ENCODE measurements at places on chromosomes 2 and 18.

- no peak for DNase-seq
Measured at GRCh38 chr2:54206596-54206995, 49.4 kb downstream of the TSPYL6 start.

DNA sequence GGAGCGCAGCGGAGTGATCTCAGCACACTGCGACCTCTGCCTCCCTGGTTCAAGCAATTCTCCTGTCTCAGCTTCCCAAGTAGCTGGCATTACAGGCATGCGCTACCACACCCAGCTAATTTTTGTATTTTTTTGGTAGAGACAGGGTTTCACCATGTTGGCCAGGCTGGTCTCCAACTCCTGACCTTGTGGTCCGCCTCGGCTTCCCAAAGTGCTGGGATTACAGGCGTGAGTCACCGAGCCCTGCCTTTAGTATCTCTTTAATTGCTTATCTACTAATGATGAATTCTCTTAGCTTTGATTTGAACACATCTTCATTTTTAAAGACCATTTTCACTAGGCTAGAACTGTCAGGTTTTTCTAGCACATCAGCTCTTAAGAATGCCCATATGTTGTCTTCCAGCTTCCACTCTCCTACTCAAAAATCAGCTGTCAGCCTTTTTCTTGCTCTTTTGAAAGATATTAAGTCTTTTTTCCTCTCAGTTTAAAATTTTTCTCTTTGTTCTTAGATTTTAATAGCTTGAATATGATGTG, 16.1 kb upstream of the MFSD2B start:
- DNase-seq, result no peak

DNA sequence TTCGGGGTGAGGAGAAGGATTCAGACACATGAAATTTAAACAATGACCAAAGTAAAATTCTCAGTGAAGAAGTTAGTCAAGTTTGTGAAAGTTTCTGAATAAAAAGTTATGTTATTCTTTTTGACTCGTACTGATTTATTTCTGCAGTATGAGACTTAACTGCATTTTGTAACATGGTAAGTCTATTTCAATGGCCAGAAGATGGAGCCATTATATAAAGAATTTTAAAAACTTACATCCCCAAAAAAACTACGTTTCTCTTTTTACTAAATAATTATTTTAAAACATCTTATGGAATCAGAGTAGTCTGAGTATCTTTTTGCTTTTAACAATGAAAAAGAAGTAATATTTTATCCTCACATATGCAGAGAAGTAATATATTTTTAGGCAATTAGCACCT, 51.4 kb upstream of the SCN1A start:
- no peak for DNase-seq

GRCh38 chr18:23504720-23505119, 1.4 kb downstream of the RMC1 start:
- DNase-seq, result no peak

- DNase-seq, result no peak
Measured at GRCh38 chr2:238203973-238204683, 633 bp upstream of the ILKAP start.

GRCh38 chr2:138615257-138615656, 113.7 kb downstream of the SPOPL start:
- no peak for DNase-seq

DNA sequence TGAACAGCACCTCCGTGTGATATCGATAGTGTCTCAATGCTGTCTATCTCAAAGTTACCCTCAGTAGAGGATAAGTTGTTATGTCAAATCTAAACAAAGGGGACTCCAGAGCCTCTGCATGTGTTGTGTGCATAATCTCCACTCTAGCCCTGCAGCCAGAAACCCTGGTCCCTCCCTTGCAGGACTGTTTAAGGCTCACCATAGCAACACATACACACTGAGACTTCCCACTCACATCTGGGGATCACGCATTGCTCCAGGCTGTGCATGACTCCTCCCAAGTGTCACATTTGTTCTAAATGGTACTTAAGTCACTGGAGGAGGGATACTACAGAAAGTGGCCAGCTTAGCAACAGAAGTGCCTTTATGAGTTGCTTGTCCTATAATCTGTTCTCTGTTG, 258.6 kb upstream of the CRIM1 start:
- no peak for DNase-seq

DNA sequence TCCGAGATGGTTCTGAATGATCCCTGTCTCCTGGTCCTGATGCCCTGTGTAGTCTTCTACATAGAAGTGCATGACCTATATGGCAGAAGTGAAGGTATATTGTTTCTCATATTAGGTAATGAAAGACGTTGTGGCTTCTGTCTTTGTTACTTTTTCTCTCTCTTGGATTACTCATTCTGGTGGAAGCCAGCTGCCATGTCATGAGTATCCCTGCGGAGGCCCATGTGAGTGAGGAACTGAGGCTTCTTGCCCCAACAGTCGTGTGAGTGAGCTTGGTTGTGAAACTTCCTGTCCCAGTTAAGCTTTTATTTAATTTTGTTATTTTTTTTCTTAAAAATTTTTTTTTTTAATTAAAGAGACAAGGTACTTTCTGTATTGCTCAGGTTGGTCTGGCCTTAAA, 134.7 kb downstream of the UBR3 start:
- no peak for DNase-seq

GRCh38 chr2:62586981-62587380, 81.0 kb upstream of the TMEM17 start:
- no peak for DNase-seq

- DNase-seq, result no peak
Measured at GRCh38 chr2:65939687-65940086, 495.2 kb upstream of the MEIS1 start.

GRCh38 chr2:162198239-162198638, 45.0 kb downstream of the FAP start:
- DNase-seq, result no peak

GRCh38 chr2:85803704-85804425, 50.1 kb downstream of the ATOH8 start:
- DNase-seq, result no peak
